ENCODE measurements at places on chromosomes 1 and 21. TPM values are rescaled to one million over a fixed set of nuclear protein-coding genes. Genes with fewer than 3 reads are reported as not detected.

- no peak for DNase-seq
Observed at GRCh38 chr1:29854700-29855276, 618.5 kb downstream of the PTPRU start.

DNA sequence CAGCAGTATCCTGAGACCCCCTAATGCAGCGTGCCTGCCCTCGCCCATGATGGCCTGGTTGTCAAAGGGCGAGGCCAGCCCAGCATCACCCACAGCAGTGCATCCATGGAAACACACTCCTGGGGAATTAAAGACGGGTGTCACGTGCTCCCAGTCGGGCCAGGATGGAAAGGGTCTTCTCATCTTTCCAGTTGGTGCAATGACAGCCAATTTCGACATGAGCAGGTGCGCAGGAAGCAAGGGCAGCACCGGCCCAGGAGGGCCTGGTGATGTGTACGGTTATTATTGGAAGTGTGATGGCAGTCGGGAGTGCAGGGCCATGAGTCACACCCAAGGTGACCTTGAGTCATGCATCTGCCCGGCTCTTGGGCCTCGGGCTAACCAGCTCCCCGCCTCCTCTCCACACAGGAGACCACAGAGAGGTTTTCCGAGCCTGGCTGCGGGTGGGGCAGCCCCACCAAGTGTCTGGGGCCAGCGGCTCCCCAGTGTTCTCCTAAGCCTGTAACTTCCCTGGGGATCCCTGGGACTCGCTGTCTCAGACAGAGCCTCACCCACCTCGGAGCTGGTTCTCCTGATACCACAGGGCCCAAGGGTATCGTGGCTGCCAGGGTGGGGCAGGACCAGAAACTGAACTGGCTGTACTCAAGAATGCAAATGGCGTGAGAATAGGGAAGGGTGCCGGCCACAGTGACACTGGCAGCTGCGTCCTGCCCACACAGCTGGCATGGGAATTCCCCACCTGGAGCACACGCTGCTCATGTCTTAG, 119.8 kb downstream of the SIK1 start:
- DNase-seq = peak; percentile 26

GRCh38 chr1:163504331-163504978, 182.7 kb downstream of the NUF2 start:
- no peak for DNase-seq

DNA sequence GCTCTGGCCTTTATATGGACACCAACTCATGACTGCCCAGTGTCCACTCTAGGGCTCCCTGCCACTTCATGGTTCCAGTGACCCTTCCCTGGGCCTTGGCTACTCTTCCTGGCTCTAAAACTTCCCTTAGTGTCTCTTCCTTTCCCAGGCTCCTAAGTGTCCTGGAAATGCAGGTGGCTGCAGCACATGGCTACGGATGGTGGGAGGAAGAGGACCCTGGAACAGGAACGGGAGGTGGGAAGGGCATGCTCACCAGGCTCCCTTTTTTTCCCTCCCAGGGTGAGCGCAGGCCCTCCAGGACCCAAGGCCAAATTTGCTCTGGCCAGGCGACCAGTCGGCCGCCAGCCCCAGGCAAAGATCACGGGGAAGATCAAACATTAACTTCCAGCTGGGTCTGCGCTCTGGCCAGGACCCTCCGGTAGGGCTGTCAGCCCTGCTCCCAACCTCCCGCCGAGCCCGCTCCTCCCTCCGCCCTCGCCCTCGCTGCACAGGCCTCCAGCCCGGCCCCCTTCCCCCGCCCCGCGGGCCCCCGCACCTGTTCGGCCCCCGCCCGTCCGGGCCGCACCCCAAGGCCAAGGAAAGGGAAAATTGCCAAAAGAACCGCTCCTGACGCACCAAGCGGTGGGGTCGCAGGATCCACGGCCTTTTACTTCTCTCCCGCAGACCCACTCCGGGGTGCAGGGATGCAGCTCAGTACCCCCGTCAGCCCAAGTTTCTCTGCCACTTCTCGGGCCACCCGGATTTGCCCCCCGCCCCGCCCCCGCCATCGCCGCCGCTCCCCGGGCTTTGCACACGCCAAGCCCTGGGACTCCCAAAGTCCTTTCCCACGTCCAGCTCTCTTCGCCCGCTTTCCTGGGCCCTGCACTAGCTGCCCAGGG, 894 bp downstream of the TCEA3 start:
- DNase-seq = no peak

APCS gene
- total RNA-seq = not detected

SLC9C2 gene
- not detected for total RNA-seq

BATF3 gene
- total RNA-seq = 5.4 TPM

DNA sequence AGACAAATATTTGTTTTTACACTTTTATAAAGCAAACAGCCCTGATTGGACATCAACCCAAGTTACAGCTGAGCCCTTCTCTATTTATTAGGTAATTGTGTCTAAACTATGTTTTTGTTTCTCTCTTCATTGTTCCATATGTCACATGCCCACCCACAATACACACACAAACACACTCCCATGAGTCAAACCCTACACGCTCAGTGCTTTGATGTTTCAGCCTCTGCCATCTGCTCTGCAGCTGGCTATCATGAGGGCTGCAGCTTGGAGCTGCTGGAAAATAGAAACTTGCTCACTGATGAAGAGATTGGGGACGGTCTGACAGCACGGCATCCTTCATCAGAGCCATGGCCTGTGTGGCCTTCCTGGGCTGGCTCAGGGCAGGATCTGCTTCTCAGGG, 41.7 kb downstream of the PSMG1 start:
- DNase-seq = no peak
